CD4-positive, alpha-beta T cell treated with Interleukin-6 at 100 ng/mL for 8 hours (primary cell): ENCODE measurements at places on chromosomes 5 and 9.

DNA sequence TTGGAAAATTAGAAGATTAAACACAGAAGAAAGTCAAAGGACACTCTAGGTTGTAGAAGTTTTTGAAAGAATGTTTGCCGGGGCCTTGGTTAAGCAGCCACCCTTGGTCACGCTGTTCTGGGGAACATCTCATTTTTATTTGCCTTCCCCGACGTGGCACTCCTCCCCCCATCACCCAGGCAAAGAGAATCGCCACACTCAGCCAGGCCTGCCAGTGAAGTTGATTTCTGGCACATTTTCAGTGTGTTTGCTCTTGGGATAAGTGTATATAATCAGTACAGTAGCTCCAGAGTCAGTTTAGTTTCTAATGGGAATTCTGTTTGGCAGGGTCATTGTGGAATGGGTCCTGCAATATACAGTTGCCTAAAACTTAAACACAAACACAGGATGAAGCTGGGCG is 243.5 kb downstream of the ZSWIM6 start:
- DNase-seq, result no peak

GRCh38 chr5:40776658-40776977 is 20.9 kb upstream of the TTC33 start:
- DNase-seq, result no peak

GRCh38 chr5:142275496-142275895 is 49.3 kb downstream of the SPRY4 start:
- no peak for DNase-seq

DNA sequence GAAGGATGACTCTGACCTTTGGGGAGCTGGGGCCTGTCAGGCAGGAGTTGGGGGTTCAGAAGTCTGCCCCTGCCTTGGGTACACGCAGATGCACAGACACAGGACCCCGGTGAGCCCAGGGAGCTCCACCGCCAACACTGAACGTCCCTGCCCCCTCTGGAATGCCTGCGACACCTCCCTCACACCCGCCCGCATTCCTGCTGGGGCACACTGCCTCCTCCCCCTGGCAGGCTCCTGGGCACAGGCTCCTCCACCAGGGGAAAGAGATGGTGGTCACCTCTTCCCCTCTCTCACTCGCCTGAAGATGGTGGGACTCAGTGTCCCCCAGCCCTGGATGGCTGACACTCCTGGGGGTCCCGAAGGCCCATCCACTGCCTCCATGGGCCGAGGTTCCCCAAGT is 12.0 kb downstream of the CRB2 start:
- no peak for DNase-seq
